ENCODE measurements at places on chromosomes 2 and 18.

DNA sequence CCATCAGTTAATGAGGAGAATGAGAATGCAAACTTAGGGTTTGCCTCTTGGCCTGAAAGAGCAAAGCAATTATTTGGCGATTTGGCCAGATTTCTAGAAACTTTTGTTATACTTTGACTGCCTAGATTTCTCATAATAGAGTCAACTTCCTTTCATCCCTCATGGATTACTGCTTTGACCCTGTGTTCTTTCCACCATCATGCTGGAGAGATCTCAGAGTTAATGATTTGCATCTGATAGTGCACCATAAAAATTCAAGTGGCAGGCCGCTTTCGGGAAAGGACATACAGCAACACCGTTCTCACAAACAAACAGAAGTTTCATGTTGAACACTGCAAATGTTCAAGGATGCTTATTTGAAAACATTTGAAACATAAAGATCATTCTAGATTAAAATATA is 143.7 kb upstream of the ZFP36L2 start:
- no peak for DNase-seq

- DNase-seq = no peak
These were observed 711.5 kb upstream of the KLHL29 start for GRCh38 chr2:22673529-22673928.

DNA sequence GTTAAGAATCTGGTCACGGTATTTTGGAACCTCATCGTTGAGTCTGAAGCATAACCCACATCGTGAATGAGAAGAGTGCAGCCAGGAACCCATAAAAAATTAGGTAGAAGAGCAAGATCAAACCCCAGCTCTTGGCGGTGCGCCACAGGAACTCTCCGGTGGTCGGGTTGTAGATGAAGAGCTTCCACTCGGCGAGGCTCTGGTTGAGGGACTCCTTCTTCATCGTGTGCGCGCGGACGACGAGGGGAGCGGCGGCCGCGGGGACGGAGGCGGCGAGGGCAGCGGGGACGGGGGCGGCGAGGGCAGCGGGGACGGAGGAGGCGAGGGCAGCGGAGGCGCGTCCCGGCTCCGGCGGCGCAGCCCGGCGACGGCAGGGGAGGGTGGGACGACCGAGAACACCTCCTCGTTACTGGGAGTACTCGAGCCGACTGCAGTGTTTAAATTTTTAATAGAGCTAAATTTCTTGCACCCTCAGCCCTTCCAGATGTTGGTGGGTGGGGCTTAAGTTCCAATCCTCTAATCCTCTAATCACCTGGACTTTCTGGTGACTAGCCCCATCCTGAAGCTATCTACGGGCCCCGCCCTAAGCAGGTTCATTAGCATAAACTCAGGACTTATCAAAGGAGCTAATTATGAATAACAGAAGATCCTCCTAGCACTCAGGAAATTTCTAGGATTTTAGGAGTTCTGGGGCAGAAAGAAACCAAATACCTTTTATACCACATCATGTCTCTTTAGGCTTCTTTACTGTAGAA is 20.4 kb upstream of the PAPOLG start:
- DNase-seq = peak; percentile 8

DNA sequence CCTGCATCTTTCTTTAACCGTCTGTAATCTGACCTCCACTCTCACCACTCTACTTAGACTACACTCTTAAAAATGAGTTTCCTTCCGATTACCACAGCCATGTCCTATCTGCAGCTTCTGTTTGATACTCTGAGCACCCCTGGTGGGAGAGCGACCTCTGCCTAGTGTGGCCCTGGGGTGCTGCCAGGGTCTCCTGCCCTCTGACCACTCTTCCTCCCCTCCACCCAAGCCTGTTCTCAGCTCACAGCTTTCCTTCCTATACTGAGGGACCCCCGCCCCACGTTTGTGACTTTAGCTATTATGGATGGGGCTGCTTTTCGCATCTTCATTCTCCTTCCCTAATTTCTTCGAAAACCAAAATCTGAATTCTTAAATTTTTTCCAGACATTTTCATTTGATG is 132.7 kb downstream of the KCTD1 start:
- no peak for DNase-seq

DNA sequence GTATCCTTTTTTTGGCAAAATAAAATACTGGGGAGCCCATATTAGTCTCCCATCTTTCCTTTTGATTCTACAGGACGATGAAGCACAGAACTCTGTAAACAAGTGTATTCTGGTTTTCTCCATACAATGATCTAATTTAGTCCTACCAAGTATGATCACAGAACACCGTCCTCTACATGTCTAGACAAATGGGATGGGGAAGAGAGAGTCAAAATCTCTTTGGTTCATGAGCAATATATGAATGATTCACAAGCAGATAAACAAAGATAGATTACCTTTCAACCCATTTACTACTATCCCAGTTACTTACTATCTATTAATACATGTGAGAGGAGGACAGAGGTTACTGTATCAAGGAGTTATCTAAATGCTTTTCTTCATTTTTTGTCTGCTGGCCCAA is 352.4 kb upstream of the ACVR2A start:
- no peak for DNase-seq

- DNase-seq = no peak
These were observed 77.3 kb downstream of the CLIP4 start for GRCh38 chr2:29192526-29192925.

DNA sequence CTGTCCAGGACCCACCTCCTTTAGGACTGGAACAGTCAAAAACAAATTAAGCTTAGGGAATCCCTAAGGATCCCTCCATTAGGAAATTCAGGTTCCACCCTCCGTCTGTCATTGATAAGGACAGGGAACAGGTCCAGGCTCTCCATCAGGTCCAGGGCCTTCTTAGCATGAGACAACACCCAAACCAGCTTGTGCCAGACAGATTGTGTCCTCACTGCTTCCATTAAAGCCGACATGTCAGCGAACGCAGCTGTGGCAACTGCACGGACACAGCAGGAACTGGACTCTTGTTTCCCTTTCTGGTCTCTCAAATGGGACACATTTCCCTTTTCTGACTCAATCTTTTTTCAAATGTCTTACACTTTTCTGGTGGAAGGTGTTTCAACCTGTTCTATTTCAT is 81.4 kb downstream of the BCL11A start:
- DNase-seq = no peak

DNA sequence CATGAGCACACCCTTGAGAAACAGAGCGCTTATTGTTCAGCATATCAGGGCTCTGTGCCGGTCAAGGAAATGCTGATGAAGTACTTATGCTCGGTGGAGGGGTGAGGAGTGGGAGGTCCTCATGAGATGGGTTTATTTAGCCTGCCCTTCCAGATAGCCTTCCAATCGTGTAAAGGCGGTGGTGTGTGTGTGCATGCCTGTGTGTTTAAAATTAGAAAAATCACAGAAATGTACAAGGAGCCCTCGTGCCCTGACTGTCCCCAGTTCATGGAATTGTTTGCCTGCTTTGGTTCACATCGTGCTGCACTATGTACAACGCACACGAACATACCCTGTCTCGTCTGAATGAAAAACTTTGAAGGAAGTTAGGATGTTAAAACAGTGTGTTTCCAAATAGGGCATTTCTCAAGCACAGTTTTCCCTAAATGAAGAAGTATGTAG is 158.6 kb downstream of the AQP4 start:
- DNase-seq = no peak
